ENCODE measurements at places on chromosomes 5 and 9.

GRCh38 chr9:2243666-2244555 lies 228.8 kb downstream of the SMARCA2 start:
- DNase-seq: no peak

DNA sequence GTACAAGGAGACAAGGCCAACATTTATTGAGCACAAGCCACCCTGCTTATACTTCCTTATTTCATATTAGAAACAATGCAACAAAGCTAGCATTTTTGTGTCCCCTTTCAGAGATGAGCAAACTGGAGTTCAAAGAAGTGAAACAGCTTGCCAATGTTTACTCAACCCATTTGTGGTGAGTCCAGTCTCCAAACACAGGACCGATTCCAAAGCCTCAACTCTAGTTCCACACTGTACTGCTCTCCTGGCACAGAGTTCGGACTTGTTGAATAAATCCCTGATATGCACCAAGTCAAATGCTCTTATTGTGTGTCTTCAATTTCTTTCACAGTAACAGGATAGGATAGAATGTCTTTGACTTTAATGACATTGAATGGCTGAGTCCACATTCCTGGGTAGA lies 604.8 kb upstream of the BRINP1 start:
- DNase-seq: no peak

- DNase-seq: no peak
Measured at GRCh38 chr5:9251379-9251980, 294.4 kb downstream of the SEMA5A start.

GRCh38 chr9:98973576-98973975 lies 29.9 kb downstream of the COL15A1 start:
- DNase-seq: no peak

DNA sequence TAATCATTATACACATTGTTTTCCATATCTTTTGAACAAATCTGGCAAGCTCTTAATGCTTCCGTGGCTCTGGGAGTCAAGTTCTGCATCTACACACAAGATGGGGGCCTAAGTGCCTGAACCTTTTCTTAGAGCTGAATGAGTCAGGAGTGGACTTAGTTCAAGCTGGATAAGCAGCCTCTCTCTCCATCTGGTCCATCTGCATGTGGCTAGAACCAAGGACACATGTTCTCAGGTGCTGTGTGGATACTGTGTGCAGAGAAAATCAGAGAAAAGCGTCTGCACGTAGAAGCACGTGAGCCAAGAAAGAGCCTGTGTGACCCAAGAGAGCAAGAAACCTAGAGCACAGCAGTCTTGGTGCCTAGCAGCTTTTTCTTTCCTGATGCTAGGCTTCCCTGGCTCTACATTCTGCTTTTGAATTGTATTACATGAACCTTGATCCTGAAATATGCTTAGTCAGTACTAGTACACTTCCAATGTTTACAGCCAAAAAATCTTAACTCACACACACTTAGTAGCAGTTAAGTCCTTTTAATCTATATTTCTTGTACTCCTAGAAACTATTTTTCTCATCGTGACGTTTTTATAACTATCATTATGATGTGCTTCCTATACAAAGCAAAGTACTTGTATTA lies 1798.9 kb downstream of the MAT2B start:
- DNase-seq: no peak

- no peak for DNase-seq
Measured at GRCh38 chr5:145887217-145887616, 14.4 kb upstream of the GRXCR2 start.

DNA sequence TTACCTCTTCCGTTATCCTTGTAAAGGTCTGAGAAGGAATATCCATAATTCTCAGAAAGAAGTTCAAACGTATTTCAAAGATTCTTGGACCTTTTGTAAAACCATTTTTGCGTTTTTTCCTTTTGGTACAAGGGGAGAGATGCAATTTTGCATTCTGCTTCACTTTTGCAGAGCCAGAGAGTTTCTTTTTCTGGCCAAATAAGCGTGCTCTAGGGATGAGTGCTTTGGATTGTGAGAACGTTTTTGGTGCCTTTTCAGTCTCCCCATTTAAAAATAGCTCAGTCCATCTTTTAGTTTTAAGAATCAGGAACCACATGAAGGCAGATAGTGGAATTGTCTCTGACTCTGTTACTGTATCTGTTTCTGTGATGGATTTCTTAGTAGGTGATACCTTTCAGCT lies 1.5 kb downstream of the ARHGAP26 start:
- DNase-seq: no peak

- no peak for DNase-seq
Measured at GRCh38 chr5:156621719-156622118, 228.4 kb upstream of the PPP1R2B start.

DNA sequence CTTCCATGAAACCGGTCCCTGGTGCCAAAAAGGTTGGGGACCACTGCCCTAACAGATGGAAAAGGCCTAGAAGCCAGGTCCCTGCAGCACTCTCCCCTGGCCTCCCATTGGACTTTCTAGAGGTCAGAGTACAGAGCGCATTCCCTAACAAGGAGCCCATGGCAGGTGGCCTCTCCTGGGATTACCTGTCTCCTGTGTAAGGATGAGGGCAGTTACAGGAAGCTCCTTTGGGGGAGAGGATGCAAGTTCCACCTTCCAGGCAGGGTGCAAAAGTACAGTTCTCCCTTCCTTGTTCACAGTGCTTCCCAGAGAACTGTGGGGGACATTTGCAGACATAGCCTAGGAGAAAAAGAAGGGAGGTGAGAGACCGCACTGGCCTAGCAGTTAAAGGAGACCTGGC lies 62.4 kb downstream of the SLC36A1 start:
- no peak for DNase-seq

DNA sequence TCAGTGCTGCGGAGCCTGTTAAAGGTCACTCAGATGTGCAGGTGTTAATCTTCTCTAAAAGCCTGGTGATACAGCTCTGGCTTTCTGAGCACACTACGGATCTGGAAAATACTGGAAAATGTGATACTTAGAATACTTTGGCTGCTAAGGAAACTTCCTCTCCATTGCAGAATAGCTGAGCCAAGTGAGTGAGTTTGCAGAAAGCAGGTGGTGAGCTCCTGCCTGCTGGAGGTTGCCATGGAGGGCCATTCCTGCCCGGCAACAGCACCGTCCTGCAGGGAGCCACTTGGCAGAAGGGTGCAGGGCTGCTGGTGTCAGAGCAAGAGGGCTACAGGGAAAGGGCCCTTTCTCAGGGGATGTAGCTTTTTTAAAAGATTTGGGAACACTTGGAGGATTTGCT lies 40.7 kb downstream of the SECISBP2 start:
- DNase-seq: no peak

GRCh38 chr5:172469697-172470096 lies 15.4 kb upstream of the SH3PXD2B start:
- DNase-seq: no peak

GRCh38 chr9:93134740-93135444 lies 841 bp upstream of the NINJ1 start:
- no peak for DNase-seq

GRCh38 chr9:88184976-88185375 lies 46.7 kb upstream of the SPATA31C2 start:
- DNase-seq: no peak

GRCh38 chr5:91058155-91058554 lies 325.0 kb downstream of the ARRDC3 start:
- DNase-seq: no peak

DNA sequence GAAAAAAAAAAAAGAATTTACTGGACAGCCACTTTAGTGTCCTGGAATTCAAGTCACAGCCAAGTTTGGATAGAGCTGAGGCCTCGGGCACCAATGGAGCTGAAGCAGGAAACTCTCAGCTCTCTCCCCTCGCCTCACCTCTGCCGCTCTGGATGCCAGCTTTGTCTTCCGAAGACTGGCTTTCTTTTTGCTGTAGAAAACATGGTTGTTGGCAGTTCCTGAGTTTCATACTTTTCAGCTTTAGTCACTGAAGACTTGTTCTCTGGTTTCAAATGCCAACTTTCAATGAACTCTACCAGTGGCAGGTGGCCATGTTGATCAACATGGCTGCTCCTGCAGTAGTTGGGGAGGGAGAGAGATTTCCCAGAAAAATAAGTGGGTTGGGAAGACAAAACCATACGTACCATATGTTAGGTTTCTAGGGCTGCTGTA lies 142.2 kb downstream of the SNX18 start:
- no peak for DNase-seq

DNA sequence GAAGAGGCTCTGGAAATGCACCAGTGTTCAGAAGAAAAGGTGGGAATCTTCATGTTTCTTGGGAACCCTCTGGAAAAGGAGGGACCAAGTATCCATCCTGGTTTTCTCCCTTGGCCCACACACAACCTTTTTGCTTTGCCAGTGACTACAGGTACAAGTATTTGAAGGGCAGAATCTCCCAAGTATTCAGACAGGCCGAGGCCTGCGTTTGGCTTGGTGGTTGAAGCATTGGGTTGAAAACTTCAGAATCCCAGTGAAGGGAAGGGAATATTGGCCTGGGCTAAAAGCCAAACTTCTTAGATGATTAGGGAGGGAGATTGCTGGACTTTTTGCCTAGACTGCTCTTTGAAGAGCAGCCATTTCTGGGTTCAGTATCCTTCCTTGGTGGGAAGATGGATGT lies 71.9 kb downstream of the UBAP1 start:
- DNase-seq: no peak

- no peak for DNase-seq
Measured at GRCh38 chr5:7426284-7426683, 30.3 kb downstream of the ADCY2 start.

GRCh38 chr9:8887369-8887768 lies 1087.8 kb upstream of the DMAC1 start:
- no peak for DNase-seq

- no peak for DNase-seq
Measured at GRCh38 chr5:105392122-105392709, 1829.6 kb upstream of the NUDT12 start.

- DNase-seq: no peak
Measured at GRCh38 chr5:87268126-87268969, 665 bp downstream of the RASA1 start.

GRCh38 chr9:104556830-104557634 lies 11.9 kb upstream of the OR13C8 start:
- DNase-seq: no peak

DNA sequence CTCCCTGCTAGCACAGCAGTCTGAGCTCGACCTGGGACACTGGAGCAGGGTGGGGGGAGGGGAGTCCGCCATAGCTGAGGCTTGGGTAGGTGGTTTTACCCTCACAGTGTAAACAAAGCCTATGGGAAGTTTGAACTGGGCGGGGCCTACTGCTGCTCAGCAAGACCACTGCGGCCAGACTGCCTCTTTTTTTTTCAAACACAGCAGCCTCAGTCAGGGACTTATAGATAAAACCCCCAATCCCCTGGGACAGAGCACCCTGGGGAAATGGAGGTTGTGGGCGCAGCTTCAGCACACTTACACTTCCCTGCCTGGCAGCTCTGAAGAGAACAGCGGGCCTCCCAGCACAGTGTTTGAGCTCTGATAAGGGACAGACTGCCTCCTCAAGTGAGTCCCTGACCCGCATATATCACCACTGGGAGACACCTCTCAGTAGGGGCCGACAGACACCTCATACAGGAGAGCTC lies 151.1 kb upstream of the APC start:
- DNase-seq: no peak

- no peak for DNase-seq
Measured at GRCh38 chr5:122296871-122297270, 15.2 kb upstream of the SNCAIP start.

- DNase-seq: no peak
Measured at GRCh38 chr9:125966959-125967711, 220.0 kb downstream of the PBX3 start.

GRCh38 chr5:96516631-96517071 lies 83.6 kb upstream of the PCSK1 start:
- DNase-seq: no peak

All from esophagus squamous epithelium (tissue), 5 donors.